NCI-H82 (cell line): ENCODE measurements at places on chromosomes 7 and 10.

DNA sequence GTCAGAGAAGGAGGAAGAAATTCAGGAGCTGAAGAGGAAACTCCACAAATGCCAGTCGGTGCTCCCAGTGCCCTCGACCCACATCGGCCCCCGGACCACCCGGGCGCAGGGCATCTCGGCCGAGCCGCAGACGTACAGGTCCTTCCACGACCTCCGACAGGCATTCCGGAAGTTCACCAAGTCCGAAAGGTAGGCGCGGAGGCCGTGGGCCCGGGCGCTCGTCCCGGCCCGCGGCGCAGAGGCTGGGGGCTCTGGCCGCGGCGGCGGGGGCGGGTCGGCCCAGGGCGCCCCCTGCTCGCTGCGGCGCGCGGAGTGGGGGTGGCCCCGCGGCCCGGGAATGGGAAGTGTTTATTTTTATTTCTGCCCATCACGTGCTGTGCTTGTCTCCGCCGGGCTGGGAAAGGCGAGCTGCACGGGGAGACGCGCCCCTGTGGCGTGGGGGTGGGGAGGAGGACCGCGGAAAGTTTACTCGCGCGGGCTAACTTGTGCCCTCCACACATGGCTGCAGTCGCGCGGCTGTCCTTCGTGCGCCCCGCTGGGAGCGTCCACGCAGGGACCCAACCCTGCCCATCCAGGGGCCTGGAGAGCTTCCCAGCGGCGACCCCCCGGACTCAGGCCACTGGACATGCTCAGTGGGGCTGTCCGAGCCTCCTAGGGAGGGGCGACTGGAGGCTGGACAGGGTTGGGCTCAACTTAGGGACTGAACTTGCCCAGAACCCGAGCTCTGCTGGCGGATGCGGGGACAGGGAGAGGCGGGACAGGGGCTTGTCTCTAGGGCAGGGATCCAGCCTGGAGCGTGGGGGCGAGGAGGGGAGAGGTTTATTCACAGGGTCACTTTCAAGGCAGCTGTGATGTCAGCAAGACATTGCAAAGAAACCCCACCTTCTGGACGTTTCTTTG is 82.6 kb upstream of the PRKG1 start:
- no peak for DNase-seq

DNA sequence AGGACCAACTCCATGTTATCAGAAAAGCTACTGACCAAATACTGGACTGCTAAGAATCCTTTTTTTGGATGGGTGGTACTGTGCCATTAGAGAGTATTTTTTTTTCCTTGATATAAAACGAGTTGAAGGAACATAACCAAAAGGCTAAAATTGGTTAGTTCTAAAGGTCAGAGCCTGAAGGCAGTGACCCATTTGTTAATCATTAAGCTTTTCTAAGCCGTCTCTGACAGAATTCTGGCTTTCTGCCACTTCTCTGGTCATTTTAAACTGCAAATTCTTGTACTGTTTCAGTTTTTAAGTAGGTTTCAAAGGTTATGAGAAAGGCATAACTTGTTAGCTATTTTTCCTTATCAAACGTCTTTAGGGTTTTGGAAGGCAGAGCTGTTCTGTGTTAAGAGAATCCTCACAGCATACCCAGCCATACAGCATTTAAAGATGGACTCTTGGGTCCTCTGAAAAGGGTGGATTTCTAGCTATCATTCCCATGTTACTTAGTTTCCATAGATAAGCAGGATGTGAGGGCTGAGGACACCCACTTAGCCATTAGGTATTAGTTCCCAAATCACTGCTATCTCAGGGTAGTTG is 196.8 kb downstream of the RNLS start:
- DNase-seq: peak; percentile 43

GRCh38 chr7:39535720-39536119 is 30.5 kb upstream of the YAE1 start:
- no peak for DNase-seq

DNA sequence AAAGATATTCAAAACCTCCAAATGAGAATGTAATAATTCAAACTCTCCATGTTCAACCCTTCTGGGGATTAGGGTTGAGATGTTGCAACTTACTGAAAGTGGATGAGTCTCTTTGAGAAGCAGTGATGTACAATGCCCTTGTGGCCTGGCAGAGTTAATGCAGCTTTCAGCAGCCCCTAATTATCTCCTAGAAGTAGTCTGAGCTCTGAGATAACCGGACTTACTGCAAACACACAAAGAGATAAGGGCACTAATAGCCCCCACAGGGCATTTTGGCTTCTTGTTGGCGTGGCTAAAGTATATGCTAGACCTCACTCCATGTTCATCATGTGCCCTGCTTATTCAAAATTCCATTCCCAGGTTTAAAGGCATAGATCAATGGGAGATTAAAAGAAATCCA is 404.7 kb downstream of the NEBL start:
- peak; percentile 18 for DNase-seq

- DNase-seq: no peak
Measured at GRCh38 chr10:1476455-1476803, 260.9 kb downstream of the ADARB2 start.

DNA sequence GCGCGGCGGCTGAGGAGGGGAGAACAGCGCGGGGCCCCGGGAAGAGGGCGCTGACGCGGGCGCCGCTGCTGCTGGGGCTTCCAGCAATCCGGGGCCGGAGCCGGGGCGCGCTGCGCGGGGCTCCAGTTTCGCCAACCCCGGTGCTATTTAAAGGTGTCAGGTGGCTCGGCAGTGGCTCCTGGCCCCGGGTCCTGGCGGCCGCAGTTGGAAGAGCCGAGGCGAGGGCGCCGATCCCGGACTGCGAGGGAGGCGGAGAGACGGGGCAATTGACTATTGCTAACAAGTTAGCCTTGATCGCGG is 347 bp downstream of the LBX1 start:
- DNase-seq: no peak

- no peak for DNase-seq
Measured at GRCh38 chr7:143216151-143216550, 5.7 kb upstream of the TAS2R40 start.

DNA sequence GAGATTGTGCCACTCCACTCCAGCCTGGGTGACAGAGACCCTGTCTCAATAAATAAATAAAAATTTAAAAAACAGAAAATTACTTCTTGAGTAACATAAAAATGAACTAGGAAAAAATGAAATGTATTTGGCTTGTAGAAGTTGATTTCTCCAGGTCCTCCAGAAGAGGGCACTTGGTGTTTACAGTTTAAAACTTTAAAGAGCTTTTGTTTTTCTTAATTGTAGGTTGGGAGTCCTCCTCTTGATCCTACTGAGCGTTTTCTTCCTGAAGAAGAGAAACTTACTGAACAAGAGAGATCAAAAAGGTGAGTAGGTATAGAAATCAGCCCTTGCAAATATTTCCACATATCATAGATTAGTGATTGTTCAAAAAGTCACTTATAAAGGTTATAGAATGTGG is 16.2 kb downstream of the KIFBP start:
- peak; percentile 11 for DNase-seq

GRCh38 chr7:87217983-87218653 is 1.4 kb downstream of the TMEM243 start:
- DNase-seq: no peak

- no peak for DNase-seq
Measured at GRCh38 chr7:79137942-79138341, 315.5 kb downstream of the MAGI2 start.

DNA sequence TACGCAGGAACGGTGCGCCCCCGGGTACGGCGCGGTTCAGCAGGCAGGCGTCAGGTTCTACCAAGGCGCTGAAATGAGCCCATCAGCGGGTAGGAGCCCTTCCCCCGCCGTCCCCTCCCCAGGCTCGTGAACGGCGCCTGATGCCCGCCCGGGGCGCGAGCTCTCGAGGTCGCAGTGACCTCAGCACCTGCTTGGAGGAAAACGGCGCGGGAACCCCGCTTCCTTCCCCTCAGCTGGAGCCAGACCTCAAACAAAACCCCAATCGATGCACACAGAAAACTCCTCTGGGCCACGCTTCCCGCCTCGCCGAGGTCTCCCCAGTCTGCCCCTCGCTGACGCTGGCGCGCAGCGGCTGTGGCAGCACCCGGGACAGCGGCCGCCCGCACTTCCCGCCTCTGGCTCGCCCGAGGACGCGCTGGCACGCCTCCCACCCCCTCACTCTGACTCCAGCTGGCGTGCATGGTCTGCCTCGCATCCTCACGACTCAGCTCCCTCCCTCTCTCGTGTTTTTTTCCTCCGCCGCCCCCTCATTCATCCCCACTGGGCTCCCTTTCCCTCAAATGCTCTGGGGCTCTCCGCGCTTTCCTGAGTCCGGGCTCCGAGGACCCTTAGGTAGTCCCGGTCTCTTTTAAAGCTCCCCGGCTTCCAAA is 514 bp upstream of the GAD2 start:
- peak; percentile 21 for DNase-seq

- no peak for DNase-seq
Measured at GRCh38 chr10:90167174-90168064, 466.0 kb downstream of the KIF20B start.

- DNase-seq: peak; percentile 88
Measured at GRCh38 chr7:45576249-45576929, 2.2 kb downstream of the ADCY1 start.

GRCh38 chr7:15488401-15488800 is 73.4 kb downstream of the AGMO start:
- no peak for DNase-seq

GRCh38 chr7:155205368-155206317 is 92.0 kb upstream of the INSIG1 start:
- peak; percentile 60 for DNase-seq

DNA sequence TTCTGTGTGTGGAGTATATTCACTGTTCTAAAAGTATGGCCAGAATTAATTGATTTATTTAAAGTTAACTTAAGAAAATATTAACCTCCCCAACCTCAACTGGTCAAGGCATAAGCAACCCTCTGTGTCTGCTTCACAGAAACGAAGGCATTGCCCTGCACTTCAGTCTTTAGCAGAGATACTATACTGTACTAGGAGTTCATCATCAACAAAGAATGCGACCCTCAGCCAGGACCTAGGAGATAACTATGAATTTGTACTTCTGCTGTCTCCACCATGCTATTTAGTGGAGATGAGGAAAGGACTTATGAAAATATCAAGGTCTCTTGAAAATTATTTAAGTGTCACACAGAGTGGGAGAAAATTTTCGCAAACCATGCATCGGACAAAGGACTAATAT is 35.7 kb upstream of the SEMA3D start:
- no peak for DNase-seq

- DNase-seq: peak; percentile 74
Measured at GRCh38 chr7:51187941-51188340, 128.7 kb downstream of the COBL start.

- no peak for DNase-seq
Measured at GRCh38 chr7:75920431-75921161, 5.6 kb downstream of the POR start.

DNA sequence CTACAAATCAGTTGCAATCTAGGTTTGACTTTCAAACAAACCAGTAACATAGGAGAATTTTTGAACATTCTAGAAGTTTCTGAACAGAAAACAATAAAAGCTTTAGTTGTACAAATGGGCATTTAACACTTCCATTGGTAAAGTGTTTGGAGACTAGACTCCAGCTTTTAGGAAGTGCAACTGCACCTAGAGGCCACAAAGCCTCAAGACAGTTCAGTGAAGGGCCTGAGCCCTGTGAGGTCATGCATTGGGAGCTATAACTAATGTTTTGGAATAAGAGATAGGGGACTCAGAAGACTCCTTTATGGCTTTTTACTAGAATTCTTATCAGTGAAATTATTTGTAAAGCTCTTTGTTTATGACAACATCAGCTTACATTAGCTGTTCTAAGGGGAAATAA is 3.0 kb upstream of the EPHB6 start:
- no peak for DNase-seq

DNA sequence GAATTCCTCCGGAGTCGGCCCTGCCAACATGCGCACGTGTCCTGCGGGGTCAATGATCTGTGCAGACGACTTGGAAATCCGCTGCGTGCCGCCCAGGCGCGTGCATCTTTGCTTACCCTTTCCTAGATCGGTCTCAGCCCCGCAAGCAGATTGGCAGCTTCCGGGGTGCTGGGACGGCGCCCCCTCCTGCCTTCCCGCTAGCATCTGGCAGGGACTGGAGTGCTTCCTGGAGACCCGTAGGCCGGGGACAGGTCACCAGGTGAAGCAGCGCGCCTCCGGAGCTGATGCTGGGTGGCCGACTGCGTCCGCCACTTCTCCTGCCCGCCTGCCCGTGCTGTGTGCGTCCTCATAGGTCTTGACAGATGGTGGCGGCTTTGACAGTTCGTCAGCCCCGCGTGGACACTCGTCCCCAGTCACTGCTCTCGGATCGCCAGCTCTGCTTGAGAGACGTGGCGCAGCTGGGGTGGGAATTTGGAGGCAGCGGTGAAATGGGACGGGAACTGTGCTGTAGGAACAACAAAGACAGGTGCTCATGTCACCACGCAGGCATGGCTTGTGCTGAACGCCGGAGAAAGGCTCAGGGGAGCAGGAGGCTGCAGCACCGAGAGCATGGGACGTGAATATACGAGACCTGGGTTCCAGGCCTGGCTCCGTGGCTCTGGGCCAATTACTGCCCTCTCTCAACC is 21.9 kb upstream of the KCNK18 start:
- peak; percentile 38 for DNase-seq

DNA sequence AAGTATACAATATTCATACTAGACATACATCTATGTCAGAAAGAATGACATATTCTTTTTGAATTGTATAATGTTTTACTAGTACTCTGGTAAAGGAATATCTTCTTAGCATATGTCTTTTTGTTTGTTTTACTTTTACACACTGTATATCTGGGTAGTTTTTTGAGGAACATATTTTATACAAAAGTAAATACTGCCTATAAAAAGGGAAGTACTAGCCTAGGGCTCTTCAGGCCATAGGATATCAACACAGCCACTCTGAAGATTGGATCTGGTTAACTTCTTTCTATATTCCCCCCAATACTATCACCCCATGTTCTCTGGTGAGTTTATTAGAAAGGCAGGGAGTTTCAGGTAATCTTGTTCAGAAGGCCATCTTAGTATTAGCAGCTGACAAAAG is 134.6 kb downstream of the ZNF438 start:
- DNase-seq: no peak

DNA sequence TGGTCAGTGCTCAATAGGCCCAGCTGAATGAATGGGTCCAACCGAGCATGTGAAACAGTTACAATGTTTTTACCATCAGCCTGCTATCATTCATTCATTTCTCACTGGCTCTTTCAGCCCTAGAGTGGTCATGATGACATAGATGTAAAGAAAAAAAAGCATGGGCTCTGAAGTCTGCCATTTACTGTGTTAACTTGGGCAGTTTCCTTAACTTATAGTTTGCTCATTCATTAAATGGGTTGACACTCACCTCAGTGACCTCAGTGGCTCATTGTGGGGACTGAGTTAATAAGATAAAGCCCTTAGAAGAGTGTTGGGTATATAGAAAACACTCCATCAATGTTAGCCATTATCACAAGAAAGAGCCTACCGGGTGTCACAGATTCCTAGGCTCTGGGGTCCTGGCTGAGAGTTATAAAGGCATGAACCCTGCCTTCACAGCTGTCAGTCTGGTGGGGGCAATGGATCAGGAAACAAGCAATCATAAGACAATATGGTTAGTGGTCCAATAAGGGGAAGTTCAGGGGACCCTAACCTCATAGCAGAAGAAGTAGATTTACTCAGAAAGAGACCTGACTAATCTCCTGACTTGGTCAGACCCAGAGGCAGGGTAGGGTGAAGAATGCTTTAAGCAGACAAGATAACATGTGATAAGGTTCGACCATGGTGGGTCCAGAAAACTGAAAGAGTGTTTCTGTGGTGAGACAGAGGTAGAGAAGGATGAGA is 29.7 kb upstream of the GPAM start:
- no peak for DNase-seq
